ENCODE measurements at places on chromosomes 6 and 20. TPM values are rescaled to one million over a fixed set of nuclear protein-coding genes. Genes with fewer than 3 reads are reported as not detected.

DNA sequence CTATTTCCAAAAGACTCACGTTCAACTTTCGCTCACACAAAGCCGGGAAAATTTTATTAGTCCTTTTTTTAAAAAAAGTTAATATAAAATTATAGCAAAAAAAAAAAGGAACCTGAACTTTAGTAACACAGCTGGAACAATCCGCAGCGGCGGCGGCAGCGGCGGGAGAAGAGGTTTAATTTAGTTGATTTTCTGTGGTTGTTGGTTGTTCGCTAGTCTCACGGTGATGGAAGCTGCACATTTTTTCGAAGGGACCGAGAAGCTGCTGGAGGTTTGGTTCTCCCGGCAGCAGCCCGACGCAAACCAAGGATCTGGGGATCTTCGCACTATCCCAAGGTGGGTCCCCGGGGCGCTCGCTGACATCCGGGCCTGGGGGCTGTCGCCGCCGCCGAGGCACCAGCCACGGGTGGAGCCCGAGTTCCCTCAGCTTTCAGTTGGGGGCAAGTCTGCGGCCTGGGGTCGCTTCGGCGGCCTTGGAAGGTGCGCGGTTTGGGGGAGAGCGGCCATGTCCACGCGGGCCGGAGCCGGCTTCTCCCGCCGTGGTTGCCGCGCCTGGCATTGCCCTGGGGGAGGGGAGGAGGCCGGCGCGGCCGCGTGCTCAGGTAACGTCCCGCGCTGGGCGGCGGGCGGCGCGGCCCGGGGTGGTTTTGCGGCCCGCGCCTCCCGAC is 429 bp downstream of the AMD1 start:
- DNase-seq, result no peak

Gene CAP2
- 10.0 TPM for total RNA-seq

Gene OVOL2
- 20.7 TPM for total RNA-seq

DNA sequence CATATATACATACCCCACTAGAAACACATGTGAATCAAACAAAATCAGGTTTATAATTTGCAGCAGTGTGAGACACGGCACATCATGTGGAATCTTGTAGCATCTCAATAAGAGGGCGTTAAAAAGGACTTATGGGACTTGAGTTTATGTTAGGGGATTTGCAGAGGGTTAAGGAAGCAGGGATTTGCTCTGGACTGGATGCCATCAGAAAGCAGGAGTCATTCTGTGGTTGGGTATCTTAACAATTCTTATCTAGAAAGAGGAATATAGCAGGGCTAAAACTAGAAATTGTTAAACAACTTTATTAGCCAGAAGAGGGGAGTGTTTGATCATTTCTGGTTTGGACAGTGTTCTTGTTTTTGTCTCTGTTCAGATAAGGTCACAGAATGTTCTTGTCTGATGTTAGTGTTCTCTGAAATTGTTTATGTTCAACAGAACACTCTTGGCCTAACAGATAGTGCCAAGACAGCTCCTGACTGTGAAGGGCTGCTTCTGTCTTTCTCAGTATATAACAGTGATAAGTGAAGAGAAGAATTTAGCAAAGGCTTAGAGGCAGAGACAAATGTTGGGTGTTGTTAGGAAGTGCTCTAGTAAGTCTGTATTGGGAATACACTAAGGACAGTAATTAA is 39.2 kb downstream of the LIN28B start:
- no peak for DNase-seq

DNA sequence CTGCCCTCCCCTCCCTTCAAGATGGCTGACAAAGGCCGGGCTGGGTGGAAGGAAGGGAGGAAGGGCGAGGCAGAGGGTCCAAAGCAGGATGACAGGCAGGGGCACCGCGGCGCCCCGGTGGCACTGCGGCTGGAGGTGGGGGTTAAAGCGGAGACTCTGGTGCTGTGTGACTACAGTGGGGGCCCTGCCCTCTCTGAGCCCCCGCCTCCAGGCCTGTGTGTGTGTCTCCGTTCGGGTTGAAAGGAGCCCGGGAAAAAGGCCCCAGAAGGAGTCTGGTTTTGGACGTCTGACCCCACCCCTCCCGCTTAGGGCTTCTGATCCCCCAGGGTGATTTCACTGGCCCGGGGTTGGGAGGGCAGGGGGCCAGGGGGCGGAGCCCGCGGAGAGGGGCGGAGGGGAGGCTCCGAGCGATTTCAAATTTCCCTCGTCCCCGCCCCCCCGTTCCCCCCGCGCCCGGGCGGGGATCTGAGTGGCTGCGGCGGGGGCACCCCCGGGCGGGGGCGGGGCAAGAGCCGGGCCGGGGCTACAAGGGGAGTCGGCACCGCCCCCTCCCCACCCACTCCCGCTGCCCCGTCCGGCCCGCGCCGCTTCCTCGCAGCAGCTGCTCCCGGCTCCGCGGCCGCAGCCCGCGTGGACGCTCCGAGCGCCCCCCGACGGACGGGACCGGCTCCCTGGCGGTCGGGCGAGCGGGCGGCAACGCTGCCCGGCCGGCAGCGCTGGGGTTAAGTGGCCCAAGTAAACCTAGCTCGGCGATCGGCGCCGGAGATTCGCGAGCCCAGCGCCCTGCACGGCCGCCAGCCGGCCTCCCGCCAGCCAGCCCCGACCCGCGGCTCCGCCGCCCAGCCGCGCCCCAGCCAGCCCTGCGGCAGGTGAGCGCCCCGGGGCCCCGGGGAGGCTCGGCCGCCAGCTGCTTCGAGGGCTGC is at the start of gene DNMT3B:
TSS of gene DNMT3B (plus strand) at position 555 of the 923 bp plus-strand sequence. CDS start 17,939 bp downstream, outside the sequence.
- DNase-seq, result peak; percentile 51

GRCh38 chr20:34084227-34084923 is 27.7 kb downstream of the EIF2S2 start:
- DNase-seq, result no peak

Gene BEND6
- 5.7 TPM for total RNA-seq

- DNase-seq, result peak; percentile 63
Measured at GRCh38 chr20:50027611-50028105, 44.9 kb downstream of the SNAI1 start.

- no peak for DNase-seq
Measured at GRCh38 chr6:161413355-161413771, 139.5 kb upstream of the AGPAT4 start.

- no peak for DNase-seq
Measured at GRCh38 chr6:97462938-97463598, 180.1 kb upstream of the MMS22L start.

GRCh38 chr6:36069573-36069972 is 42.0 kb downstream of the MAPK14 start:
- DNase-seq, result no peak

GRCh38 chr6:28995093-28995650 is 9.9 kb downstream of the ZNF311 start:
- no peak for DNase-seq

GRCh38 chr6:24214984-24215383 is 89.0 kb downstream of the NRSN1 start:
- DNase-seq, result no peak

Gene SIM1
- total RNA-seq, result 0.13 TPM

DNA sequence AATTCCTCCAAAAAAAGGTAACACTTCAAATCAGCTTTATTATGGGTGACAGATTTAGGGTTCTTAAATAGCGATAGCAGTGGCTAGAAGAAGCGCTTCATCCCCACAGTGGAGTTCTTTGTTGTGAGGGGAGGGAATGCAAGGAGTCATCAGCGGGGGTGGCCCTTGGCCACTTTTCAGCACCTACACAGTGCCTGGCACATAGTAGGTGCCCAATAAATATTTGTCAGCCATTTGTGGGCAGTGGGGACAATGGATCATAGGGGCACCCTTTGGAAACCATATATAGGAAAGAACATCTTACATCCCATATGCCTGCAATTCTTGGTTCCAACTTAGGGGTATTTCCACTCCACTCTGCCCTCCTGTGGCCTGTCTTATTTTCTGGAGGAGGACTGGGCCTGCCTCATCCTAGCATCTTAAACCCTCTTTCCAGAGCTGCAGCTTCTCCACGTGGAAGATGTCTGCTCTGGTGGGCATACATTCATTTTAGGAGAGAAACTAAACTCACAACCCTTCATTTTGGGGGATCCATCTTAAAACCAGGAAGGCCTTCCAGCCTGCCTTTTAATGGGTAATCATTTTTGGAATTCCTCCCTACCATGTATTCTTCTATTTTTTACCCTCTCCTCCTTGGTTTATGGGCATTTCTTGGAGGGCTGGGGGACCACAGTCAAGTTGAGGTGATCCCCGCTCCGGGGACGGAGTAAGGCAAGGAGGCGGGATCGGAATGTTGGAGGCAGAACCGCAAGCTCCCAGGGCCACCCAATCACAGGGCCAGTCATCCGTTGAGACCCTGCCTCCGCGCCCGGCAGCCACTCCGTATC is 2.6 kb upstream of the GPSM3 start:
- no peak for DNase-seq

DNA sequence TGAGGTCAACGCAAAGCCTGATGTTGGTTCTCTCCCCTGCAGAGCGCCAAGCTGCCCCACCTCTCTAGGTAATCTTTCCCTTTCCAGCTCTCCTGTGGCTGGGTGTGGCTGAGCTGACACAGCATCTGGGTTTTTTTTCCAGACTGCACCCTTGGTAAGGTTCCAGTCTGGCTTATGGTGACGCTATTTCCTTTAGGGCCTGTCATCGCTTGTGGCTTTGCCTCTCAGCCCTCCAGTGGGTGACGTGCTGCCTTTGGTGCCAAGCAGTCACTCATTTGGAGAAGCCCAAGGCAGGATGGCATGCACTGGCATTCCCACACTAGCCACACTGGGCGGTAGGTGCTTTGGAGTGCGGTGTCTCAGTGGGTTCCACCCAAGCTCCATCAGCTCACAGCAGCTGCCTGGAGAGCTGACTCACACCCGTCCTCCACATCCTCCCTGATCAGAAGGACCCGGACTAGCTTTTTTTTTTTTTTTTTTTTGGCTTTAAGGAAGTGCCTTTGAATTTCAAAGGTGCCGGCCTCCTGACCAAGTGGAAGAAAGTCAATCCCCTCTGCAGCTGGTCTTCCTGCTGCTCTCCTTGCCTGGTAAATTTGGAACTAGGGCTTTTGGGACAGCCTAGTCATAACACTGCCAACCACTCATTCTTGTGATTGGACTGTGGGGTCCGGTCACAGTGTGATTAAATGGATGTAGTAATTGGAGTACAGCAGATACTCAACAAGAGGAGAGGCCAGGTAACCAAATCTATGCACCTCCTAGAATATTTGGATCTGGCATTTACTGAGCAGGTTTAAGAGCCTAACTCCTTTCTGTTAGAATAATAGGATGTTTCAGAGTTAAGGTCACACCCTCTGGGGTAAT is 153.6 kb downstream of the CD83 start:
- DNase-seq, result peak; percentile 98

- DNase-seq, result no peak
Measured at GRCh38 chr20:20070871-20071726, 18.8 kb downstream of the CFAP61 start.

Gene SLC17A1
- total RNA-seq, result not detected

Gene COL19A1
- total RNA-seq, result not detected

DNA sequence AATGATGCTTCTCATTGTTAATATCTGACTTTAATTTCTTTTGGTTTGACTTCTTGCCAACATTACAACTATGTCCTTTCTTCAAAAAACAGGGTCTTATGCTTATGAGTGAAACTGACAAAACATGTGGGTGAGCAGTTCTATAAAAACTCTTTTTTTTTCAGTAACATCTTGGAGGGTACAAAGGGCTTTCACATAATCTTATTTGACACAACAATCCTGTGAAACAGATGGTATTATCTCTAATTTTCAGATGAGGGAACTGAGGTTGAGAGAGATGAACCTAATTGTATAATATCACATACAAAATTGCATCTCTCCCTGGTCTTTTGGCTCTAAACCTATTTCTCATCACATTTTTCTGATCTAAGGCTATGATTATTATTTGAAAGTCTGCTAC is 38.3 kb downstream of the MAPK14 start:
- DNase-seq, result no peak
